ENCODE measurements at places on chromosomes 7 and 10. TPM values are rescaled to one million over a fixed set of nuclear protein-coding genes. Genes with fewer than 3 reads are reported as not detected.

GRCh38 chr7:142104550-142105527 lies 6.7 kb upstream of the MGAM2 start:
- DNase-seq: peak; percentile 21

- no peak for DNase-seq
Measured at GRCh38 chr7:111529507-111530355, 32.6 kb downstream of the IMMP2L start.

SPDYE16 gene
- not detected for polyA plus RNA-seq

DNA sequence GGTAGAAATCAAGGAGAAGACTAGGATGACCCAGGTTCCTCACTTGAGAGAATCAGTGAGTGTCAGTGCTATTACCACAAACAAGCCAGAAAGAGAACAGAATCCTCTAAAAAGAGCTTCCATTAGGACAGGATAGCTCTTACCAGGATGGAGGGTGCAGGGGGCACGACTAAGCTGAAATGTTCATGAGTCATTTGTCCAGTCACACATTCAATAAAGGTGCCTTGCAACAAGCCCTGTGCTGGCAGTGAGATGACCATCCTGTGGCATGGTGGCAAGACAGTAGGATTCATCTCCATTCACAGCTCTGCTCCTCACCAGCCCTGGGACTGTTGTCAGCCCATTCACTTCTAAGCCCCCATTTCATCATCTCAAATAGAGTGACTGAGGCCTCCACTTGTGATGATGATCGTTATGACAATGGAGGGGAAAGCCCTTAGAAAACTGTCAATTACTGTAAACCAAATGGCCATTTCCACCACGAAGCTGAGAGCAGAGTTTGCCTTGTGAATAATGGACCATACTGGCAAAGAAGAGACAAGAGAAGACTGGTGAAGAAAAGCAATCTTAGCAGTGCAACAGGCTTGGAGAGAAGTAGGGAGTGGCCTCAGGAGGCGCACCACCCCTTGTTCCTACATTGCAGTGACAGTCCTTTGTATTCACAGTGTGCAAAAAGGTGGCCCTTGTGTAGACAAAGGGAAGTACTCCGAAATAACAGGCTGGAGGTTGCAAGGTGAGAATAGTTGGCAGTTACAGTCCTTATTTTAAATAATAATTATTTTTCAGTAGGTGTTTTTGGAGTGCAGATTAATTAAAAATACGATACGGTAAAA lies 9.0 kb upstream of the WIPF3 start:
- no peak for DNase-seq

DNA sequence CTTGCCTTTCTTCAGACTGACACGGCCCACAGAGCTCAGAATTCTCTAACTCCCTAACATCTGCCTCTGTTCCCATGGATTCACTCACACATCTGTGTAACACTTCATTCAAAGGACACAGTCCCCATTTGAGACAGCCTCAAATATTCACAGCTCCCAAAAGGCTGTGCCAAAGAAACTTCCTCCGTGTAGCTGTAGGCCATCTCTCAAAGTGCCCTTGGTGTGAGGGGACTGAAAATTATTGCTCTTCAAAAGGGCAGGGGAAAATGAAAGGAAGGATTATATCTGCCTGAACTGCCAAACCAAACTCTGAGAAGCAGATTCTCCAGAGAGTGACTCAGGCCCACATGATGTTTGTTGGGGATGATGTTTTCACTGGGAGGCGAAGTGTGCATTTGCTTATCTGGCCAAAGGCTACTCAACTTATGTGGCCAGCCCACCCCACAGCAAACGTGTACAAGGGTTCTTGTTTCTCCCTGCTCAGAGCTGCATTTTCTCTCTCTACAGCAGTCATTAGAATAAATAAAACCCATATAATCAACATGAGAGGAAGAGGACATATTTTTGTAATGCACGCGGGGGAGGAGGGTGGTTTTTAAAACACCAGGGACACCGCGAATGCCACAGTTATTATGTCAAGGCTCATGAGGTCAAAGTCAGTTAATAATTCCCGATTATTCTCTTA lies 302.4 kb upstream of the NFE2L3 start:
- no peak for DNase-seq

DNA sequence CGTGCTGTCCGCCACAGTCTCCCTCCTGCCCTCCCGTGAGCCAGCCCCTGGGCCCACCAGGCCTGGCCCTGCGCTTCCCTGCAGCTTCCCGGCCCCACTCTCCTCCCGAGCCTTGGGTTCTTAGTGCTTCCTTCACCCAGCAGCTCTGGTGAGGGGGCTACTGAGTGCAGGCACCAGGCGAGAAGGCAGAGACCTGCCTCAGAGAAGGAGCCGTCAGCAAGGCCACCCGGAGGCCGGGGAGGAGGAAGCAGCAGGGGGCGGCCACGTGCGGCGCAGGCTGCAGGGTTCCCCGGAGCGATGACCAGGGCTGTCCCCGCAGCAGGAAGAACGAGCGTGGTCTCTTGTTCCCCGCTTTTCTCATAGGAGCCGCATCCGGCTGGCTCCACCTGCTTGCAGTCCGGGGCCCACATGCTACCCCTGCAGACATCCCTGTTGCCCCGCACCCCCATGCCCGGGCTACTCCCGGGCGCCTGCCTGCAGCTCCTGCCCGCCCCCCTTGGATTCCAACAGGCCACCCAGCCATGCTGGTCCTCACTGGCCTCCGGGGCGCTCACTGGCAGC lies 20.5 kb downstream of the YKT6 start:
- DNase-seq: no peak

DNA sequence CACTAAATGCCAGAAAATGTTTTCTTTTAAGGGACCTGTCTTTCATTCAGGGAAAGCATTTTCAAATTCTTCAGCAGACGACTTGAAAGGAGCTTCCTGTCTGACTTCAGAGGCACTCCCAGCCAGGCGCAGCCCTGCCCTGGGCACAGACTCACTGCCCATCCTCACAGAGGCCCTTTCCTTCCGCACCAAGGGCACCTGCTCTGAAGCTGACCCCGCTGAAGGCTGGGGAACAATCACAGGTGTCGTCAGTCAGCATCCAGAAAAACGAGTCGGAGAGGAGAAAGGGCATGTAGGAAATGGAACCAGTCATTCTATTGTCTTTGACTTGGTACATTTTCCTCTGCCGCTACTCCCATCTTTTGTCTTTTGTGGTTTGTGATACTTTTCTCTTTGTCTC lies 125.3 kb upstream of the PARD3 start:
- no peak for DNase-seq

DNA sequence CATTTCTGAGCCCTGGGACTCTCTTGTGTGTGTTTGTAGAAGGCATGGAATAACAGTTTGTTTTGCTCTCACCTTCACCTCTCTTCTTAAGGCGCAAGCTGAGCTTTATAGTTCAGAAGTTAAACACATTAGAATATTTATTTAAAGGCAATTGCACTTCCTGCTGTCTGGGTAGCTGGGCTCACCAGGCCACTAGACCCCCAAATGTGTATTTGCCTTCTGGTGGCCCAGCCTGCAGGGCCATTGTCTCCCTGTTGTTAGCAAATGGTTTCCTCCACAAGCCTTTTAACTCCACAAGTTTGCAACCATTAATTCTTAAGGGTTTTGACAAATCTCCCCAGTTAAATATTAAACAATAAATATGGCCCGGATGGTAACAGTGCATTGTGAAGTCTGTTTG lies 31.1 kb upstream of the NEUROD6 start:
- DNase-seq: no peak

DNA sequence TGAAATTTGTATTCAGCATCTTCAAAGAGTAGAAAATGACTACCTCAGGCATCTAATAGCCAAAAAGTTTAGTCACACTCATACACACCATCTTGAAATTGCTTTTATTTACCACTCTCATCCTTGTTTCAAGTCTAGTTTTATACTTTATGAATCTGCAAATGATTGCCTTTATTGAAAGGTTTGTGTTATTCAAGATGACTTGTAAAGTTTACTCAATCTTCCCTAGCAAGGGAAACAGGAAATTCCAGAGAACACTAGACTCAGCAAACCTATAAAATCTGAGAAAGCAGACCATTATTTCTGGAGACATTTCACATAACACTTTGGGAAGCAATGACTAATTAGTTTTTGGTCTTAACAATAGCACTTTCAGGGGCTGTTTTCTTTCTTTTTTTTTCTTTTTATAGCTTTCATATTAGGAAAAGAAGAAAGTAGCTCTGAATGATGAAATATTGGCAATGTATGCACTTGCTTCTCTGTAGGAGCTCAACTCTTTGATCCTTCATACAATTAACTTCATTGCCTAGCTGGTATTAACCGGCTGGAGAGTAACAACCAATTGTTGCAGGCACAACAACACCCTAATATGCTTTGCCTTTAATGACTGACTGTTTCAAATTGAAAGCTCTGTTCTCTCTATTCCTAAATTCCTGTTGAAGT lies 68.9 kb upstream of the HDAC9 start:
- DNase-seq: no peak

DNA sequence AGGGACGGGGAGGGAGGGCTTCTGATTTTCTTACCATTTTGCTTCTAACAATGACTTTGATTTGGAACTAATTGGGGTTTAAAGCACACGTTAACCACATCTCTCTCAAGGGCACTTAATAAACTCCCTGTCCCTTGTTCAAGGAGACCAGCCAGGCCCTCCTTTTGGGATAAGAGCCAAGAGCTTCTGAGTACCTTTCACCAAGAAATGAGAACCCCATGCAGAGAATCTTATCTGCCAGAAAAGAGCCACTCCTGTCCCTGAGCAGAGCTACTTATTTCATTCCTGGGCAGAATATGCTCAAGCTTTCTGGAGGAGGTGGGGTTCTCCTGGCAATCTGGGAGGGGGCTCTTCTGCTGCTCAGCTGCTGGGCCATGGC lies 574.6 kb downstream of the GALNT17 start:
- no peak for DNase-seq

HOXA4 gene
- 1.8 TPM for polyA plus RNA-seq

- DNase-seq: no peak
Measured at GRCh38 chr10:21496343-21497176, 28.9 kb downstream of the SKIDA1 start.

- no peak for DNase-seq
Measured at GRCh38 chr7:106167439-106168136, 55.5 kb upstream of the SYPL1 start.

- no peak for DNase-seq
Measured at GRCh38 chr7:115099906-115100305, 178.0 kb downstream of the MDFIC start.

DNA sequence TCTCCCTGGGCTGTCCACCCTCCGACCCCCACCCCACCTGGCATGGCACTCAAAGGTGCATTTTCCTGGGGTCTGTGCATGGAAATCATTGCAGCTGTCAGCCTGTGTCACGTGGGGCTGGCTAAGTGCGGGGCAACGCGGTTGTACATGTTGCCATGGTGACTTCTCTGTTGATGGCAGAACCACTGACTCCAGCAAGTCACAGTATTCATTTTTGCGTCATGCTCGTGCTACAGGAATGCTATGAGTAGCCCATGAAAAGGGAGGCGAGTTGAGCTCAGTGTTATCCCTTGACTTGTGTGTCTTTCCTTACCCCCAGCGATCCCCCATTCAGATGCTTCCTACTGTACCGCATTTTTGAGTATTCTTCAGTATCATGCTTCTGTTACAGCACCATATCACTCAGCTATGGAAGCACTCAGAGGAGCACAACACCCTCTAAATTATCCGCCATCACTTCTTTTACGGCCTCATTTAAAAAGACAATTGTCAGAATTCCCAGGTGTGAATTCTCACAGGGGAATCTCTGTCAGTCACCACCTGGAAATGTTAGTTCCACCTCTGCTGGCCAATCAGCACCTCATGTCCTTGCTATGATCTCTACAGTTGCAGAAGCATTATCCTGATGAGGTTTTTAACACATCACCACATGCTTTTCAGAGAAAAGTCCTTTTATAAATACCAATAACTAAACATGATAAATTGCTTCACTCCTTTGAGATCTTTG lies 194.4 kb upstream of the C7orf33 start:
- DNase-seq: no peak

DNA sequence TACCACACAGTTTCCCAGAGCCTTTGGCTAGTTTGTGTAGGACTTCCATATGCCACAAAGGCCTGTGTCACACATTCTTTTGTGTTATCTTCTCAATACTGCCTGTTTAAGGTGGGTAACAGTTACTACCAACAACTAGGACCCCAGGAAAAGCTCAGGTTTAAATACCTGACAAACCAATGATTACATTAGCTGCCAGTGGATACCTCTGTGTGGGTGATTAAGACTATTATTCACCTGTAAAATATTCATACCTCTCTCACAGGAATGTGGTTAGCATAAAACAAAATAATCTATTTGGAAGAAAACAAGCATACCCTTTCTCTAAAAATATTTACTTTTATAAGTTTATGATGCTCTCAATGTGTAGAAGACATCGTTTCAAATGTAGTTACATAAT lies 1007.7 kb downstream of the NRG3 start:
- no peak for DNase-seq

DNA sequence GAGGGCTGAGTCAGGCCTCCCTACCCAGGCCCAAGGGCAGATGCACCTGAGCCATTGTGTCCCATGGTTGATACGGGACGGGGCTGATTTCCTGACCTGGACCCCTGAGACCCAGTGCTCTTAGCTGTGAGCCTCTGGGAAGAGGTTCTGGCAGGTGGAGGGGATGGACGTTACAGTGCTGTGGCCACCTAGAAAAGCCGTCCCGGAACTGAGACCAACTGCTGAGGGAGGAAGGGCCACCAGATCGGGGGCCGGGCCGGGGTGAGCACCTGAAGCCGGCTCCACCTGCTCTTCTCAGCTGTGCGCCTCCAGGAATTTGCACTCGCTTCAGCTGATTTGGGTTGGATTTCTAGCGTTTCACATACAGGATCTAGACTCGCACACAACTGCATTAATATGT lies 35.4 kb downstream of the CHST12 start:
- DNase-seq: no peak

DNA sequence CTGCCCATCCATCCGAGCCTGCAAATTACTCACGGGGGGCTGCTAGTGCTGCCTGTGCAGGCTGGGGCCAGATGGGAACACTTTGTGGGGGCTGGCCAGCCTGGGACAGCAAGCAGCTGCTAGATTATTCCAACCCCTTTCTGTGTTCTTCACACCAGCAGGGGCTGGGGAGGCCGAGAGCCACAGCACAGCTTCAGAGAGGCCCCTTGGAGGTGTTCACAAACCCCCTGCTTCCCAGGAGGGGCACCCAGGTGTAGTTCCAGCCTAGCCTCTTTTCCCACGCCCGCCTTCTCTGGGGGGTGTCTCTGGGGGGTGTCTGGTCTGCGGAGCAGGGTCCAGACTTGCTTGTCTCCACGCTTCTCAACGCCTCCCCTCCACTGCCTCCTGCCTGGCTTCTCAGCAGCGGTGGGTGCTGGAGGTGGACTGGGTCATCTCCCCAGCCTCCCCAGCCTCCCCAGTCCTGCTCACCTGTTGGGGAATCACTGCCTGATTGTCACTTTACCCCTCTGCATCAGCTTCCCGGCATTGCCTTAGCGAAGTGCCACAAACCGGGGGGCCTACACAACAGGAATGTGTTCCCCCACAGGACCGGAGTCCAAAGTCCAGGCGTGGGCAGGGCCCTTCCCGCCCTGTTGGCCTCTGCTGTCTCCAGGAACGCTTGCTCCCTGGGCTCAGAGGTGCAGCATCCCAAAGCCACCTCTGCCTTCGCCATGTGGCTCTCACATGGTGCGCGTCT lies 74.0 kb upstream of the EN2 start:
- no peak for DNase-seq

CALHM1 gene
- not detected for polyA plus RNA-seq

- DNase-seq: no peak
Measured at GRCh38 chr7:74256491-74257408, 2.6 kb upstream of the RFC2 start.

GRCh38 chr7:48321319-48322010 lies 150.2 kb downstream of the ABCA13 start:
- DNase-seq: no peak

GRCh38 chr10:124073978-124074377 lies 19.4 kb downstream of the CHST15 start:
- no peak for DNase-seq

GRCh38 chr7:139827042-139827441 lies 2.0 kb upstream of the TBXAS1 start:
- no peak for DNase-seq
